NCI-H510A (cell line): ENCODE measurements at places on chromosomes 4 and X.

- DNase-seq = no peak
These were observed 164.8 kb upstream of the SPANXN4 start for GRCh38 chrX:142860944-142861343.

DNA sequence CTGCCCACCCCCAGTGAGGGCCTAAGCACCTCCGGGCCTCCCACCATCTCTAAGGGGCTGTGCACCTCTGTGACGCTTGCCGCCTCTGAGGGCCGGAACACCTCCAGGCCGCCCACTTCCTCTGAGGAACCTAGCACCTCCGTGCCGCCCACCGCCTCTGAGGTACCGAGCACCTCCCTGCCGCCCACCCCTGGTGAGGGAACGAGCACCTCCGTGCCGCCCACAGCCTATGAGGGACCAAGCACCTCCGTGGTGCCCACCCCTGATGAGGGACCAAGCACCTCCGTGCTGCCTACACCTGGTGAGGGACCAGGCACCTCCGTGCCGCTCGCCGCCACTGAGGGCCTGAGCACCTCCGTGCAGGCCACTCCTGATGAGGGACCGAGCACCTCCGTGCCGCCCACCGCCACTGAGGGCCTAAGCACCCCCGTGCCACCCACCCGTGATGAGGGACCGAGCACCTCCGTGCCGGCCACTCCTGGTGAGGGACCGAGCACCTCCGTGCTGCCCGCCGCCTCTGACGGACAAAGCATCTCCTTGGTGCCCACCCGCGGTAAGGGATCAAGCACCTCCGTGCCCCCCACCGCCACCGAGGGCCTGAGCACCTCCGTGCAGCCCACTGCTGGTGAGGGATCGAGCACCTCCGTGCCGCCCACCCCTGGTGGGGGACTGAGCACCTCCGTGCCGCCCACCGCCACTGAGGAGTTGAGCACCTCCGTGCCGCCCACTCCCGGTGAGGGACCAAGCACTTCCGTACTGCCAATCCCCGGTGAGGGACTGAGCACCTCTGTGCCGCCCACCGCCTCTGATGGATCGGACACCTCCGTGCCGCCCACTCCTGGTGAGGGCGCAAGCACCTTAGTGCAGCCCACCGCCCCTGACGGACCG lies 977 bp downstream of the MAGEE1 start:
- no peak for DNase-seq

DNA sequence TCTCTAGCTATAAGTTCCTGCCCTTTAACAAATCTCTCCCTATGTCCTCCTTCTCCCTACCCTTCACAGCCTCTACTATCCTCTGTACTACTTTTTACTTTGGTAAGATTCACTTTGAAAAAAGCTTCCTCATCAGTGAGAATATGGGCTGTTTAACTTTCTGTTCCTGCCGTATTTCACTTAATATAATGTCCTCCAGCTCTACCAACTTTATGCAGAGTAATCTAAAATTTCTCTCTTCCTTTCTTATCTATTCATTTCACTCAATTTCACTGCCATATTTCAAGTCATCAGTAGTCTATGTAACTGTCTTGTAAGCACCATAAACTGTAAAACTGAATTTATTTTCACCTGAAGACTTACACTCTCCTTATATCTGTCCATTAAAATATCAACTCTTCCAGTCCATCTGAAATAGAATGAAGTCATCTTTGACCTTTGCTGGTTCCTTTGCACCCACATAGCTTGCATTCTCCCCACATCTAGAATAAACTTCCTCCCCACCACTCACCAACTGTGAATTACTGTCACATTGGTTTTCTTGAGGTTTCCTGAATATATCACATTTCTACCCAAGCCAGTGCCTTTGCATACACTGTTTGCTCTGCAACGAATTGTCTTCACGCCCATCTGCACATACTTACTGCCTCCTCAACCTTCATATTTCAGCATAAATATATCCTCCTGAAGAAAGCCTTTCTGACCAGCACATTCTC lies 54.6 kb downstream of the ARAP2 start:
- no peak for DNase-seq

GRCh38 chr4:165289423-165289785 lies 38.1 kb upstream of the MSMO1 start:
- no peak for DNase-seq

- no peak for DNase-seq
These were observed 605.1 kb downstream of the PCDH18 start for GRCh38 chr4:136927172-136927571.
